ENCODE measurements at places on chromosomes 13 and 19.

DNA sequence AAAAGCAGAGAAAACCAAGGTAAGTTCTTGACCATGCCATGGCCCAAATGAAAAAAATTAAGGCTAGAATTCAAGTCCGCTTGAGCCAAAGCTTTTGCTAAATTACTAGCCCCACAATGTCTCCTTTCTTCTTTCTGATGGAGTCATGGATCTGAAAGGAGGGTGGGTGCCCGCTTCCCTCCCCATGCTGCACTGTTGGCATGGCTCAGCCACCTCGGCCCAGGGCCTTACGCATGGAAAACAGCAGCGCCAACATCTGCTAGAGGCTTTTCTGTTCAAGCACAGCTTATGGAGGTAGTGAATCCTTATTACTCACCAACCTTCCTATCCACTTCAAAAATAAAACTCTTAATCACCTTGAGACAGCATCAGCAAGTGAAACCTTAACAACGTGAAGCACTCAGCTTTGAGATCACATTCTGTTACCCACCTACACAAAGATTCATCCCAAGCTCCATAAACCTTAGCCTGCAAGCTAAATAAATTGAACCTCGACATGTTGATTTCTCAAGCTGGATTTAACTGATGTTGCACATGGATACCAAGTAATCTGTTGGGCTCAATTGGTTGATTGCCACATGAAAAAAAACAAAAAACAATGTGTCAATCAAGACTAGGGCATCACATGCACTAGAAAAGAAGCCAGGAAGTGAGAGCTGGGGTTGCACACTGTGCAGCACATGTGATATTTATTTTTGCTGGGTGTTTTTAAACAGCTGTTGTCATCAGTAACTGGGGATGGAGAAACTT, 43.4 kb downstream of the TPT1 start:
- no peak for DNase-seq

GRCh38 chr19:41377977-41378709, 1.8 kb downstream of the TMEM91 start:
- no peak for DNase-seq

- DNase-seq, result peak; percentile 28
Observed at GRCh38 chr13:40058757-40059236, 403.3 kb downstream of the COG6 start.

DNA sequence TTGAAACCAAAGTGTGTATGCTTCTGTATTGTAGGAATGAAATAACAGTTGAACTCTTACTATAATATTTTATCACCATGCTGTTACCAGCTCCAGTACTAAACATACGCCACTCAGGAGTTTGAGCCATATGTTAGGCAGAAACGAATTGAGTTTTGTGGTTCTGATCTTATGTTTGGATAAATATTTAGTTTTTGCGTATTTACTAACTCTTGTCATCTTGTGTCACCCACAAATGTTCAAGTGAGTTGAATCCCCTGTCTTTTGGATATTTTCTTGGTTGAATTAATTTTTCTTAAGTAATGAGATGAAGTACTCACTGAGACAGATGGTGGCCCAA, 1.5 kb downstream of the FNDC3A start:
- no peak for DNase-seq

DNA sequence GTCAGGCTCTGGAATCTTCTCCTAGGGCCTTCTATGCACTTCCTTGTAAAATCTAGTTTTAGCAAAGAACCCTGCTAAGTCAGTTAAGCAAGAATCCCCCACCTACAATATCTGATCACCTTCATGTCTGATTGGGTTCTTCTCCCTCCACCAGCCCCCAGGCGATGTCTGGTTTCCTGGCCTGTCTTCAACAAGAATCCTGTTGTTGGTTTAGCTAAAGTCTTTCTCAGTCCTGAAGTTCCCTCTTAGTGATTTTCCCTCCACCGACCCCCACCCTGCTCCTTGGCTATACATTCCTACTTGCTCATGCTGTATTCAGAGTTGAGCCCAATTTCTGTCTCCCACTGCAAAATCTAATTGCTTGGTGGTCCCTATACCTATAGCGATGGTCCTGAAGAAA, 35.2 kb upstream of the SLC46A3 start:
- DNase-seq, result no peak

GRCh38 chr19:17114414-17114831, 38.8 kb downstream of the MYO9B start:
- no peak for DNase-seq

DNA sequence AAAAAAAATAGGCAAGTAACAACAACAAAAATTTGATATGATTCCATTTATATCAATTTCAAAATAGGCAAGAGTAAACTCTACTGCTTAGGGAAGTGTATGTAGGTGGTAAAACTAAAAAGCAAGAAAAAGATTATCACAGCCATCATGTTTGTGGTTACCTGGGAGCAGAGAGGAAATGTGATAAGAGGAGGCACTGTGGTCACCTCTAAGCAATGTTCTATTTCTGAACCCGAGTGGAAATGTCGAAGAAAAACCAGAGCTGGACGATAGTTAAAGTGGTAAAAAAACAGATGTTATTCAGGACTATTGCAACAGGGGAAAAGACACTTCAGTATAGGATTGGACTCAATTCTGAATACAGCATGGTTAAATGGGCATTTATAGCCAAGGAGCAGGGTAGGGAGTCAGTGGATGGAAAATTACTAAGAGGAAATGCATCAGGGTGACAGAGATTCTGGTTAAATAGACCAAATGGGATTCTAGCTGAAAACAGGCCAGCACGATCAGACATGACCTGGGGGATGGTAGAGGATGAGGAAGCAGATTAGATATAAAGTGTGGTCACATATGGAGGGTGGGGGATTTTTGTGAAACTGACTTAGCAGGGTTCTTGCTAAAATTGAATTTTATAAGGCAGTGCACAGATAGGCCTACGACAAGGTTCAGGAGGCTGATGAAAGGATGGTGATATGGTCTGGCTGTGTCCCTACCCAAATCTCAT, 6.0 kb upstream of the TEX30 start:
- DNase-seq, result peak; percentile 26

DNA sequence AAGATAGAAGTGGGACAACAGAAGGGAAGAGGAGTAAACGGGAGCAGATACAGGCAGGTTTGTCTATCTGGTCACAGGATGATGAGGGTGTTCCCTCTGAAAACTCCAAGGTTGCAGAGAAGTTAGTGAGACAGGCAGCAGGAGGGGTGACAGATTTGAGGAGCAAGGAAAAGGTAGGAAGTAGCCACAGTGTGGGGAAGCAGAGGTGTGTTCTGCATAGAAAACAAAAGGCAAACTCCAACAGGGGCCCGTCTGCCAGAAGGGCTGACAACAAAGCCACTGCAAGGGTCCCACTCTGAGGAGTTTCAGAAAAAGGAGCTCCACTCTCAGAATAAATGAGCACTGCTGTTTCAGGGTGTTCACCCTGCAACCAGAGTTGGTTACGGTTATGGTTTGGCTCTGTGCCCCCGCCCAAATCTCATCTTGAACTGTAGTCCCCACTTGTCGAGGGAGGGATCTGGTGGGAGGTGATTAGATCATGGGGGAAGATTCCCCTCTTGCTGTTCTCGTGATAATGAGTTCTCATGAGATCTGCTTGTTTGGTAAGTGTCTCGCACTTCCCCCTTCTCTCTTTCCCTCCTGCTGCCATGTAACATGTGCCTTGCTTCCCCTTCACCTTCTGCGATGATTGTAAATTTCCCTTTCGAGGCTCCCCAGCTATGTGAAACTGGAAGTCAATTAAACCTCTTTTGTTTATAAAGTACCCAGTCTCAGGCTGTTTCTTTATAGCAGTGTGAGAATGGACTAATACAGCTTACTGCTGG, 32.1 kb downstream of the SMAD9 start:
- DNase-seq, result no peak

DNA sequence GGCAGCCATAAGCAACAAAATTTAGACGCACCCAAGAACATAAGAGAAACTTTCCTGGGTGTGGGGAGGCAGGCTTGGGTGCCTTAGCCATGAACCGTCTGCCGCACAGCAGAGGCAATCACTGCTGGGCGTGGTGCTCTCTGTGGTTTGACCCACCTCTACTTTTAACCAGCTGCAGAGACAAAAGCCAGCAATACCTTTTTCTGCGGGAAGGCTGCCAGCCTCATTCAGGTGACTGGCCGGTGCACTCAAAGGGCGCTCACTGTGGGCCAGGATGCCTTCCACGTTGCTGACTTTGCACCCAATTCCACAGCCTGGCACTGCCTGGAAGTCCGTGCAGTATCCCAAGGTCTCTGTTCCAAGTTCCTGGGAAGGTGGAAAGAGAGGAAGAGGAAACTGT, 69.1 kb downstream of the ATP7B start:
- DNase-seq, result no peak

GRCh38 chr13:23743278-23744076, 145.7 kb downstream of the MIPEP start:
- no peak for DNase-seq

- DNase-seq, result no peak
Observed at GRCh38 chr19:7968008-7968795, 24.7 kb upstream of the TIMM44 start.
